ENCODE measurements at places on chromosomes 7 and 10.

GRCh38 chr7:98855610-98856422, 14.0 kb downstream of the TMEM130 start:
- DNase-seq, result no peak

DNA sequence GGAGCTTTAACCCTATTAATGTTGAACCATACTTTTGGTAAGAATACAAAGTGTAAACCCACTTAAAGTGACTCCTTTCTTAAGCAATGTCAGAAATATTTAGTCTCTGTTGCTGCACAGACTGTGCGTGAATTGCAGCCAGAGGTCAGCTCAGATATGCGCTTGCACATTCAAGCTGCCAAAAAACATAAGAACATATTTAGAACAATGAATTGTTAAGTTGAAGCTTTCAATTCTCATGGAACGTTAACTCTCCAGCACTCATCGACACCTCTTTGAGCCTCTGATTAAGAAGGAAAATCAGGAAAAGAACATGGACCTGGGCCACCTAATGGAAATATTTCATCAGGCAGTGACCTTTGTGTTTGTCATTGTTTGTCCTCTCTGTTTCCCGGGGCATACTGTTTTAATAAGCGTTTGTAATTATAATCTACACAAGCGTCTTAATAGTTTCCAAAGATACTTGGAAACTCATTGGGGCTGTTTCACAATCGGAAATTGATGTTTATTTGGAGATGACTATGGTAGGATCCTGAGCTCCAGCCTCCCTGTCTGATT, 193.0 kb upstream of the CELF2 start:
- DNase-seq, result no peak

- no peak for DNase-seq
Observed at GRCh38 chr10:98463976-98464754, 17.4 kb upstream of the HPS1 start.

DNA sequence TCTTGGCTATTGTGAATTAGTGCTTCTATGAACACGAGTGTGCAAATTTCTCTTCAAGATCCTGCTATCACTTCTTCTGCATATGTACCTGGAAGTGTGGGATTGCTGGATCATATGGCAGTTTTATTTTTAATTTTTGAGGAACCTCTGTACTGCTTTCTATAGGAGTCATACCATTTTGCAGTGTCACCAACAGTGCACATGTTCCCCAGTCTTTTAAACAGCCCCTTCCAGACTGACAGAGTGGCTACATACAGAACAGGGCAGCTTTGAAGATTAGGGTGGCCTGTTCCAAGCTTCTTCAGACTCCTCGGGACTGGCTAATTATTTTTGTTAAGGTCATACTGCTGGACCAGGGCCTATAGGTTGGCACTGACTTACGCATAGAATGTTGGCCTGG, 82.9 kb downstream of the AUTS2 start:
- no peak for DNase-seq

All from COR-L47 (cell line).